ENCODE measurements at places on chromosomes 11 and 22.

DNA sequence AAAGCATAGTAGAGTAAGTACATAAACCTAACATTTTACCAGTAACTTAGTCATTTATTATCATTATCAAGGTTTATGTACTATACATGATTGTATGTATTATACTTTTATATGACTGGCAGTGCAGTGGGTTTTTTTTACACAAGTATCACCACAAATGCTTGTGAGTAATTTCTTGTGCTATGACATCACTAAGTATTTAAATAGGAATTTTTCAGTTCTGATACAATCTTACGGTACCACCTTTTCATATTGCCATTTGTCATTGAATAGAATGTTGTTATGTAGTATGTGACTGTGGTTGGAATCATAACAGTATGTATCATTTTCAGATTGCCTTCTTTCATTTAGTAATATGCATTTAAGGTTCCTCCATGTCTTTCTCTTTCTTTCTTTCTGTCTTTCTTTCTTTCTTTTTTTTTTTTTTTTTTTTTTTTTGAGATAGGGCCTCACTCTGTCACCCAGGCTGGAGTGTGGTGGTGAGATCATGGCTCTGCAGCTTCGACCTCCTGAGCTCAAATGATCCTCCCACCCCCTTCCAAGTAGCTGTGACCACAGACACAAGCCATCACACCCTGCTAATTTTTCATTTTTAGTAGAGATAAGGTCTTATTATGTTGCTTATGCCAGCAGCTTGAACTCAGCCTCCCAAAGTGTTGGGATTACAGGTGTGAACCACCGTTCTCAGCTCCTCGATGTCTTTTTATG lies 18.6 kb downstream of the ATM start:
- no peak for DNase-seq

DNA sequence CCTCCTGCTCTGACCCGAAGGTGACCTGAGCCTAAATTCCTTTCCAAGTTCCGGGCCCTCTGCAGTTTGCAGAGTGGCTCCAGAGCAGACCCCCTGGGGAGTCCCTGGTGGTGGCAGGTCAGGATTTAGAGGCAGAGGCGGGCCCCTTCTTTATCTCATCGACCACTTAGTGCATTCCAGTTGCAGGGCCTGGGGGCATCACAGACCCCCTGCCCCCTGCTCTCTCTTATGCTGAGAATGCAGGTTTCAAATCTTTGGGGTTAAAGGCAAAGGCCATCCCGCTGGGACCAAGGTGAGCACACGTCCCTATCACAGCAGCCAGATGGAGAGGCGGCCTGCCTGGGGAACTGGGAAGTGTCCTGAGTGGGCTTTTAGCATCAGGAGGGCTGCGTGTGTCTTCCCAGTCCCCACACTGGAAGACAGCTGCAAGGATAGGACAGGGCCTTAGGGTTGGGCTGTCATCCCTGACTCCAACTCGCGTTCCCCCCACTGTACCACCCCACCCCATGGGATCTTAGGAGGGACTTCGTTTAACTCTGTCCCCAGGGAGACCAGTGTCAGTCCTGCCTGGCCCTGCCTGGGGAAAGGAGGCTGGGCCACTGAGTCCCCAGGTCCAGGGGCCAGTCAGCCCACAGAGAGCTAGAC lies 11.3 kb downstream of the DERL3 start:
- DNase-seq = no peak

- DNase-seq = no peak
Observed at GRCh38 chr11:73475549-73476095, 99.4 kb downstream of the RELT start.

GRCh38 chr11:111694851-111695250 lies 71.3 kb downstream of the PPP2R1B start:
- no peak for DNase-seq

- DNase-seq = peak; percentile 11
Observed at GRCh38 chr11:114705280-114706024, 27.1 kb downstream of the NXPE2 start.

- DNase-seq = no peak
Observed at GRCh38 chr22:20011123-20011992, 5.3 kb downstream of the ARVCF start.

DNA sequence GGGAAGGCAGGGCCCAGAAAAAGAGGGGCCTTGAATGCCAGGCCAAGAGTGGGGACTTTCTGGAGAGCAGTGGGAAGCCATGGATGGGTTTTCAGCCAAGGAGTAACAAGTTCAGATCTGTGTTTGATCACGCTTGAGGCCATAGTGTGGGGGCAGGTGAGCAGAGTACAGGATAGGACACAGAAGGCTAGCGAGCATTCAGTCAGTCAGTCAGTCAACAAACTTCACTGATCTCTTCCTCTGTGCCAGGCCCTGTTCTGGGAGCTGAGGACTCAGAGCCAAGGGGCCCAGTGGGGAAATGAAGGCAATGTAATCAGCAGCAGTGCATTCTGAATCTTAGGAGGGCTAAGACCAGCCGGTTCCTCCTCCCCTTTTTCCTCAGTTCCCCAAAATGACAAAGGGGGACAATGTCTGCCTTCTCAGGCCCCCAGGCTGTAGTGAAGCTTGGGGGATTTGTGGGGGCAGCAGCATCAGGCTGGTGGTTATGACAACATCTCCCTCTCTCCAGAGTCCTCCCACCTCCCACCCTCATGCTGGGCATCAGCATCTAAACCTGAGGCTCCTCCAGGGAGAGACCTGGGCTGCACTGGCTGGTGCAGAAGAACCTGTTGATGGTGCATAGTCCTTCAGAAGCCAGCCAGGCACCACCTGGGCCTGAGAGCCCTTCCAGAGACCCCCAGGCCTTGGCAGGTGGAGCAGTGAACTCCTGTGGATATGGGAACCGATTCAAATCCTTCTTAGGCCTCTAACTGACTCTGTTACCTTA lies 42.9 kb upstream of the TPBGL start:
- no peak for DNase-seq

DNA sequence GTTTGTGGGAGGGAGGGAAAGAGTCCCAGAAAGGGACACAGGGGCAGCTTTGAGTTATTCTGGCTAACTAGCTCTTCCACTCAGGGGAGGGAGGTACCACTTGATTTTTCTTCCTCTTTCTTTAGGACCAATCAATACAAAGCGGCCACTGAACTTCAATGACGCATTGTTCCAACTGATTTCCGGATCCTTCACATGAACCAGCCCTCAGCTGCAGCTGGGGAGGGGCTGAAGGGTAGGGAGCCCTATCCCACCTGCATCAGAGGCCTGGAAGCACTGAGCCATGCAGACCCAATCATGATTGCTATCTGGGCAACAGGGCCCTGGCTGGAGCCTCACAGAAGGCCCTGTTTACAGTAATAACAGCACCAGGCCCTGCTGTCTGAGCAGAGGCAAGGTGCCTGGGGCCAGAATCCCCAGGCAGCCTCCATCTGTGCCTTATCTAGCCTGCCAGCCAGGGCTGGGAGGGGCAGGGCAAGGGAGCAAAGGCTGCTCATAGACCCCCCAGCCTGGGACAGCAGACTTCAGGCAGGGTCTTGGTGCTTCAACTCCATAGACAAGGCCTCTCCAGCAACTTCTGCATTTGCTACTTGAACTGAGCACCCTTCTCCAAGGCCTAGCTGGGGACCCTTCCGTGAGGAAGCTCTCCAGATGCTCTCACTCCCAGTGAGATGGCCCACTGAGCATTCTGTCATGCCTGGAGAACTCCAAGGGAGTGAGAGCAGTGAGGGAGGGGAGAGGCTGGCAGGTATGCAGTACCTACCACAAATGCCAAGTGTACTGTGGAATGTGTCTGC lies 22.5 kb downstream of the CLPB start:
- no peak for DNase-seq

DNA sequence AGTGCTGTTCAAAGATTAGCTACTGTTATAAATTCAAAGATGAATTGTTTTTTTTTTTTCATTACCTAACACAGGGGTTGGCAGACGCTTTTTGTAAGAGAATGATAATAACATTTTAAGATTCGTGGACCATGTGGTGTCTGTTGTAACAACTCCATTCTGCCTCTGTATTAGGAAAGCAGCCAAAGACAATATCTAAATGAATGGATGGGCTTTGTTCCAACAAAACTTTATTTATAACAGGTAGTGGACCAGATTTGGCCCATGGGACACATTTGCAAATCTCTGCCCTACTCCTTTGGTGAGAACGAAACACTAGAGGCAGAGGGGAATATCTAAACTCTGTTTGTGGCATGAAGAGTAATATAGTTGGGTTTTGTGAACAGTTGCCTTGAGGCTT lies 83.6 kb upstream of the BLID start:
- DNase-seq = no peak

DNA sequence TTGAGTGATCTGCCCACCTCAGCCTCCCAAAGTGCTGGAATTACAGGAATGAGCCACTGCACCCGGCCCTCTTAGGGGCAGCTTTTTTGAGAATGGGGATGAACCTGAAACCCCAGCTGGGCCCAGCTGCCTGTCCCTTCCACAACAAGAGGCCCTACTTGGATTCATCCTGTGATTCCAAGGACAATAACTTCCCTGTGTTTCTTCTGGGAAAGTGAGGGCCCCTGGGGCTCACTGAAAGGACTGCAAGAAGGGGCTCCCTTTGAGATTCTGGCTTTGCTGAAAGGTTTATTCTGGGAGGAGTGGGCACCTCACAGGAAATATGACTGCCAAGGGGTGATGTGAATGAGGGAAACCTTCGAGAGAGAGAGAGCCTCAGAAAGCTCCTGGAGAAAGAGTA lies 12.3 kb upstream of the GNAZ start:
- no peak for DNase-seq

DNA sequence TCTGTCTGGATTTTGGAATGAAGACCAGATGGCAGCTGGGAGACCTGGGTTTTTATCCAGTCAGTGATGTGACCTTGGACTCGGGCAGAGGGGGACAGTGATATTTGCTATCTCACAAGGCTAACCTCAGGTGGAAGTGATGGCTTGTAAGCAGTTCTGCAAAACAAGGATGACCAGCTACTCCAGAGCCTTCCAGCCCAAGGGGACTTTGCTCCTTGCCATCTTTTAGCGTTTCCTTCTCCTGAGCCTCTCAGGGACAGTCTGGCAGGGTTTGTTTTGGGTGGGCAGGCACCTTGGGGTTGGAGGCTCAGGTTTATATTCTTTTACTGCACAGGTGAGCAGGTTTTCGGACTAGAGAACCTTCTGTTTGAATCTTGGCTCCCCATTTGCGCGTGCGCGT lies 9.5 kb upstream of the OSBP2 start:
- DNase-seq = no peak

GRCh38 chr11:36131721-36132397 lies 157.4 kb downstream of the COMMD9 start:
- peak; percentile 11 for DNase-seq

DNA sequence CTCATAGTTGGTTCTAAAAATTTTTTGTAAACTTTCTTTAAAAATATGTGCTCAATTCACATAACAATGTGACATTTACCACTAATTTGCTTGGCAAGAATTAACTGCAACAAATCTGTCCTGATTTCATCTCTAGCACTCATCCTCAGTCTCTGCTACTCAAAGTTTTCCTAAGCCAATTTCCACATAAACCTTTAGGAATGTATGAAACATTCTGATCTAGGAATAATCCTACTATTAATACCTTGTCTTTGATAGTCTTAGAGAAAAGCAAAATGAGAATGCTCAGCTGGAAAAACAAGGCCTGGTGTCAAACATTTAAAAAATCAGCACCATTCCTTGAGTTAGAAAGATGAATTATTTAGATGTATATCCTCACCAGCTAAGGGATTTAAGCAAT lies 114.3 kb downstream of the CD44 start:
- no peak for DNase-seq

DNA sequence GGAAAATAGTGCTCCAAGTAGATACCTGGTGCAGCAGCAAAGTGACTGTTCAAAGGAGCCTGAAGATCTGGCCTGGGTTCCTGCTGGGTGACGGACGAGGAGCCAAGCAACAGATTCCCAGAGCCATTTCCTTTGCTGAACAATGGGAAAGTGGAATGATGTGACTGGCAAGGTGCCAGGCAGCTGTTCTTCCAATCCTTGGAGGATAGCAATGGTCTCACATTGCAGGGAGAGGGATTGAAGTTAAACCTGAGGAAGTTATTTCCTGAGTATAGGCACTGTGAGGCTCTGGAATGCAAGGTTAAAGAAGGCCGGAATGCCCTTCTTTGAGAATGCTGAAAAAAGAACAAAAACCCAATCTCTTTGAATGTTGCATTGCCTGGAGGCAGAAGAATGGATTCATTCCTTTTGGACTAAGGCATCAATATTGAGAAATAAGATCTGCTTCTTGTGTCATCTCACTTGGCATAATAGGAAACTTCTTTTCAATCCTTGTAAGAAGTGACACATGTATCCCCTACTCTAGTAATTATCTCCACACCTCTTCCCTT lies 223.8 kb downstream of the BLID start:
- no peak for DNase-seq

- peak; percentile 91 for DNase-seq
Observed at GRCh38 chr11:2298795-2299761, 2.6 kb downstream of the C11orf21 start.

DNA sequence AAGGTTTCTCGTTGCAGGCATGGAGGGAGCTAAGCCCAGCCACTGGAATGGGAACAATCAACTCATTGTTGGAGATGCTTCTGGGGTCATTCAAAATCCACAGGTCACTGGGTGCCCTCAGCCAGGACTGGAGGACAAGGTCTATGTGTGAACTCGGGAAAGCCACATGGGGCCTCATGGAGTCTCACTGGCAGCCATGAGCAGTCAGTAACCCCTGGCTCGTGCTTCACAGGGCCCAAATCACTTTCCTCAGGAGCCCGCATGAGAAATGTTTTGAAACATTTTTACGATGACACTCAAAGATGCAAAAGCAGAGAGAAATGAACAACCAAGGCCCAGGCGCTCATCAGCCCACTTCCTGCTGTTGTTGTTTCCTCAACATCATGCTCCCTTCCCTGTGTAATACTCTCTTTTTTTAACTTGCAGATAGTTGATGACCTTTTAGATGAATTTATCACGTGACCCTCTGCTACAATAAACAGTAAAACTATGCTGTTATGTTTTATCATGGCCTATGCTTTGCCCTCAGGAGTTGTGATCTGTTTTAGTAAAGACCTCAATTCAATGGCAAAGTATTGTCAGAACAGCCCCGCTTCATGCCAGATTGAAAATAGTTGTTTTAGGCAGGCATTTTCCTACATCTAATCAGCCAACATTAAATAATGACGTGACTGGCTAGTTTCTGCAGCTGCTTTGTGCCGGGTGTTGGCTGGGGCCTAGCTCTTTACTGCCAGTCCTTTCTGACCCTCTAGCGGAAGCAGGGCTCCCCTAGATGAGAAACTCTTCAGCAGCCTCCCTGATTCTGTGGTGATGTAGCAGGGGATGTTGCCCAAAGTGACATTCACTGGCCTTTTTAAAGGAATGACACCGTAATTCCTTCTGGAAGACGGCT lies 39.7 kb downstream of the ADAMTS15 start:
- no peak for DNase-seq

- DNase-seq = no peak
Observed at GRCh38 chr11:86947541-86947940, 7.7 kb downstream of the FZD4 start.
